ENCODE measurements at places on chromosomes 2 and 18.

DNA sequence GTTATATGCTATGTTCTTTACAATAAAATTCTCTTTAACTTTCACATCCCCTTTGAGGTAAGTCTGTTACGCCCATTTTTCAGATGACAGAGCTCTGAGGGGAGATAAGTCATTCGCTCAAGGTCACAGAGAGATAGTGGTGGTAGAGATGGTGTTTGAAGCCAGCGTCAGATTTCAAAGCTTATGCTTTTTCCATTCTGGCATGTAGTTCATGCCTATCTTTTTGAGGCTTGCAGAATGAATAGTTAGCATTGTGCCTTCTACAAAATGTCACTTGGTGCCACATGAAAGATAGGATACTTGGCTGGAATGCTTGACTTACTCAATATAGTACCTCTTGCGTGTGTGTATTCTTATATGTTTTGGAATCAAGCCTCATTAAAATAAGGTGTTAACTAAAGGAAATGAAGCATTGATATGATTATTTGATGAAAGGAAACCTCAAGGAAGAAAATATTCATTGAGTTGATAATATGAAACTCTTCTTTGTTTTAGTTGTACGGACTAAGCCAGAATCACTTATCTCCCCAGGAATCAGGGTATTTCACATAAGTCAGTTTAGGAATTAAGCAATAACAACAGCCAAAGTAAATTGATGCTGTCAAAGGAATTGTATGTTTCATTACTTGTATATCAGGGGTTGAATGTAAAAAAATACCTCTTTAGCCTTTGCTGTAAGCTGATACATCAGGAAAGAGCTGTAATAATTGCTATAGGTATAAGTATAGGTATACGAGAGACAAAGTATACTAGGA, 15.5 kb downstream of the SPATS2L start:
- no peak for DNase-seq

DNA sequence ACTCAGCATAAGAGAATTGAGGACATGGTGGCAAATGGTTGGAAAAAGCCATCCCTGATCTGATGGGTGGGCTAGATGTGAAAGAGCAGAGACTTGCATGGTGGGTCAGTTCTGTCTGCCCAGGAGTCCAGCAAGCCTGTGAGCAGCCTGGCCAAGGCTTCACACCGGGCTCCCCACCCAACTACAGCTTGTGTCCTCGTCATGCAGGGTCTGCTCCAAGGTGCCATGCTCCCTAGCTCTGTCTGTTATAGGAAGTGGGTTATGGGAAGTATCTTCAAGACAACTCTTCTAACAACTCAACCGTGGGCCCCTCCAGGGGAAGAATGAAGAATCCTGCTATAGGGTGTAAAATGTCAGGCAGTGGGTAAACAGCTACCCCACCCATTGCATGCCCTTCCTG, 97.4 kb downstream of the ADD2 start:
- DNase-seq, result no peak

GRCh38 chr18:75790111-75790510, 362.6 kb upstream of the SMIM21 start:
- no peak for DNase-seq

- no peak for DNase-seq
Observed at GRCh38 chr2:231387904-231388724, 7.4 kb upstream of the B3GNT7 start.

DNA sequence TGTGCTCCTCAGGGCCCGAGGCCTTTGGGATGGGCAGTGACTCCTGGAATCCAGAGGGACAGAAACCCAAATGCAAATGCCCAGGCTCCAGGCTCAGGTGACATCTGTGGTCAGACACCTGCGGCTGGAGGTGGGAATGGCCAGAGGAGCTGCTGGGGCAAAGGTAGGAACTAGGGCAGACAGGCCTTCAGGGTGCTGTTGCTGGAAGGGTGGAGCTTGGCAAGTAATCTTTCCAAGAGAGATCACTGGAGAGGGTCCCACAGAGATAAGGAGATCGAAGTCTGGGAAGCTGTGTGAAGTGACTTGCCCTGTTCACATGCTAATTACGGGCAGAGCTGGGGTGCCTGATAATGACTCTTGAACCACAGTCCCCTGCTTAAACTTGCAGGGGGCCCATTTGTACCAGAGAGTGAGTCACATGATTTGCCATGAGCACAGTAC, 82.4 kb downstream of the ACAA2 start:
- DNase-seq, result no peak

- DNase-seq, result no peak
Observed at GRCh38 chr2:1942836-1943360, 198.6 kb upstream of the PXDN start.

DNA sequence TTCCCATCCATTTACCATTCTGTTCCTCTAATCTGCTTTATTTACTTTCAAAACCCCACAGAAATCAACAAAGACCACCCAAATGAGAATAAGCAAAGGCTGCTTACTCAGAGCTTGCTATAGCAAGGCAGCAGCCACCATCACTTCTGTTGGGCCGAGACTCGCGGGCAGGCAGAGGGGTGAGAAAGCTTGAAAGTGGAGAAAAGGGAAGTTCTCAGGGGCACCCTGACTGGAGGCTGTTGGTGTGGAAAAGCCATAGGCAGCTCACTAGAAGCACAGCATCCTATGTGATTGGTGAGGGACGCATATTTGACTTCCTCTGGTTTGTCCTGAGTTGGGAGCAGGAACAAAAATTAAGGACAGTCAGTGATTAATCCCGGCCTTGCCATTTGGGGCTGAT, 269.7 kb upstream of the THSD7B start:
- no peak for DNase-seq

GRCh38 chr2:58019229-58019628, 27.4 kb upstream of the VRK2 start:
- DNase-seq, result no peak

DNA sequence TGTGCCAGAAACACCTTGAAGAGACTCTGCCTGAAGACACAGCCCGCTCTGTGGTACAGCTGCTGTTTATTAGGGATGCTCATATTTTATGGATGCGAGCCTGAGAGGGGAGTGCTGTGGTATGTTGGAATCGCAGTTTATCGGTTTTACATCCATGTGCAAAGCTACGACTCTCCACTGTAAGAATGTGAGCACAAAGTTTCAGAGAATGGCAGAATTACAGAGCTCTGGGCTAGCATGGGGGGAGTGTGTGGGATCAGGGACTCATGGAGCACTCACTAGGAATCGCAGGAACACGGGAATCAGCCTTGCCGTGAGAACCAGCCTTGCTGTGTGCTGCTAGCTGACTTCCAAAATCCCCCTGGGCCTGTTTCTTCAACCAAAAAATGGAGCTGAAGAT, 199.9 kb downstream of the RNF144A start:
- DNase-seq, result no peak

- DNase-seq, result no peak
Observed at GRCh38 chr2:235416858-235417499, 76.9 kb upstream of the AGAP1 start.

- no peak for DNase-seq
Observed at GRCh38 chr2:43005975-43006833, 213.8 kb upstream of the HAAO start.

DNA sequence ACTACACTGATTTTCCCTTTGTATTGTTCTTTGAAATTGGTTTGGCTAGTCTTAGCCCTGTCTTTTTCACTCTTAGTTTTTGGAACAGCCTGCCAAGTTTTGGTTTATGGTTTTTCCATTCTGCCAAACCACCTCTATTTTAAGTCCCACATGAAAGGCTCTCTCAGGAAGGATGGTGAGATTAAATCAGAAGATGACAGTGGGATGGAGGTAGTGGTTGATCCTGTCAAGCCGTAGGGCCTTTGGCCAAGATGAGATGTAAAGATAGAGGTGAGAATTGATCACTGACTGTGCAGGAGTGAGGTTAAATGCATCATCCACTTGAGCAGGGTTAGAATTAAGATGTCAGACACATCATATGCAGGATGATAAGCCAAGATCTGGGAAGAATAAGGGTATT, 948.5 kb downstream of the SLC4A3 start:
- DNase-seq, result no peak

- no peak for DNase-seq
Observed at GRCh38 chr2:12099374-12099773, 352.9 kb downstream of the LPIN1 start.

GRCh38 chr2:128285329-128285931, 33.2 kb downstream of the HS6ST1 start:
- no peak for DNase-seq

DNA sequence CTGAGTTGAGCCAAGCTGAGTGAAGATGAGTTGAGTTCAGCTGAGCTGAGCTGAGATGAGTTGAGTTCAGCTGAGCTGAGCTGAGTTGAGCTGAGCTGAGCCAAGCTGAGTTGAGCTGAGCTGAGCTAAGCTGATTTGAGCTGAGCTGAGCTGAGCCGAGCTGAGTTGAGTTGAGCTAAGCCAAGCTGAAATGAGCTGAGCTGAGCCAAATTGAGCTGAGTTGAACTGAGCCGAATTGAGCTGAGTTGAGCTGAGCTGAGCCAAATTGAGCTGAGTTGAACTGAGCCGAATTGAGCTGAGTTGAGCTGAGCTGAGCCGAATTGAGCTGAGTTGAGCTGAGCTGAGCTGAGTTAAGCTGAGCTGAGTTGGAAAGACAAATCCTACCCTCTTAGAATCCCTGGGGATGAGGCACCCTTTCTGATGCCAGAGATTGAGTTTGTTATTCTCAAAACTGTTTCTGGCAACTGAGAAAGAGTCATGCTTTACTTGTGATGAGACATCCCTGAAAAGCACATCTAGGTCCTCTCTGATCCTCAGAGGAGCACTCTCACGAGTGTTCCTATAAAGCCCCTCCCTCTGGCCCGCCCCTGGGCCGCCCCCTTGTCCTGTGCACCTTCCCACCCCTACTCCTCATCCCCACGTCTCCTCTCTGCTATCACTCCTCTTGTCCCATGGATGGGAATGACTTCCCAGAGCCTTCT, 116.5 kb downstream of the MCFD2 start:
- no peak for DNase-seq

DNA sequence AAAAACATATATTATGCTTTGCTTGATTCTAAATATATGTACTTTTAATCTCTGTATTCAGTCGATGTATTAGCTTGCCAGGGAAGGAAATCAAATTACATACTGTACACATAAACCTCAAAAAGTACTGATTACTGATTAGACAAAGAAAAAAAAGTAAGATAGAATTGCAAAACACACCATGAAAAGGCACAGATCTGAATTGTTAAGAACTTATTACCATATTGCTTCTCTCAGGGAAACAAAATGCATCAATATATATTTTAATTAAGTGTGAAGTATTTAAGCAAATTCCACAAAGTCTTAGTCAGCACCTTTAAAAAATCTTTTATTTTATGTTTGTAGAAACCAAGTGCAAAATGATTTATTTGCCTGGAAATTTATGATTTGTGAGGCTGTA, 309.3 kb downstream of the RNF144A start:
- DNase-seq, result no peak

- DNase-seq, result no peak
Observed at GRCh38 chr2:38676681-38677080, 10.8 kb downstream of the GALM start.

- DNase-seq, result no peak
Observed at GRCh38 chr2:229856413-229856812, 65.4 kb downstream of the TRIP12 start.

- no peak for DNase-seq
Observed at GRCh38 chr2:165173215-165173614, 30.6 kb downstream of the SCN3A start.

GRCh38 chr2:136023416-136023815, 38.0 kb upstream of the DARS1 start:
- DNase-seq, result no peak
